M059J (cell line): ENCODE measurements at places on chromosomes 5 and 9.

DNA sequence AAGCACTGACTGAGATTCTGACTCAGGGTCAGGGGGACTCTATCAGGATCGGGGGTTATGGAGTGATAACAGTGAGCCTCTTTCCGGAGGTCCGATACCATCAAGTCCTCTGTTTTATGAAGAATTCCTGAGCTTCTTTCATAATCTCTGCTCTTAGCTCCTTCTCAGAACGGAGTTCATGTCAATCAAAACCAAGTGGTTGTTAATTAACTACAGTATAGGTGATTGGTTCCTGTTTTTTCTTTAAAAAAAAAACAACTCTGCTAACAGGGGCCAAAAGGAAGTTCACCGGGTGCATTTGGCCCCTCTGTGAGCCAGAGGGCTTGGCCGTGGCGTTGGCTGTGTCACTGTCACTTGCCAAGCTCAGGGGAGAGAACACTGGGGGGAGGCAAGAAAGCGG, 4.0 kb downstream of the GFI1B start:
- DNase-seq, result no peak

DNA sequence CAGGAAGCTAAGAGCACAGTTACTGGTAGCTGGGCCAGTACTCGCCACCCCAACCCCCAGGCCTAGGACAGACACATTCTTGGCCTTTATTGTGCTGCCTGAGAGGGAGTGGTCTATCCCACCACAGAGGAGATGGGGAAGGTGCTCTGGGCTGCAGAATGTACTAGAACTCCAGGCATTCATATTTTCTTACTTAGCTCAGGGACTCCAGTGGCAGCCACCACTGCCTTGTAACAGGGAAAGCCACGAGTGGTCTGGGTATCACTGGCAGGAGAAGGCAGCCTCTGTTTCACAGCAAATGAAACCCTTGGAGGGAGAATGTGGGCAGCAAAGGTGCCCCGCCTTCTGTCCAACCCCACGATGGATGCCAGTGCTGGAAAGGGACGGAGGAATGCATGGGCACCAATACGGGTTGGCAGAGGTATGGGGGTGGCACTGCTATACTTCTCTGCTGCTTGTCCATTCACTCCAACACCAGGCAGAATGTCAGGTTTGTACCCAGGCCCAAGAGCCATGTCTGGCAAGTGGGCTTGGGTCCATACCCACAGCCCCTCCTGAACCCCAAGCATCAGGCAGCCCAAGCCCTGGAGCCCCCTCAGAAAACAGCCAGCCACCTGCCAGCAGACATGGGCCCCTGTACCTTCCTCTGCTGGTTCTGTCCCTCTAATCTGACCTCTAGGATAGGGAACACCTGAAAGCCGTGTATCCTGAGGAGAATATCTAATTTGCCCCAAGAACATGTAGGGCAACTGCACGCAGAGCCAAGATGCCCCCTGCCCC, 4.6 kb downstream of the SEPTIN8 start:
- DNase-seq, result no peak

GRCh38 chr5:1334831-1335539, 9.9 kb downstream of the CLPTM1L start:
- no peak for DNase-seq

DNA sequence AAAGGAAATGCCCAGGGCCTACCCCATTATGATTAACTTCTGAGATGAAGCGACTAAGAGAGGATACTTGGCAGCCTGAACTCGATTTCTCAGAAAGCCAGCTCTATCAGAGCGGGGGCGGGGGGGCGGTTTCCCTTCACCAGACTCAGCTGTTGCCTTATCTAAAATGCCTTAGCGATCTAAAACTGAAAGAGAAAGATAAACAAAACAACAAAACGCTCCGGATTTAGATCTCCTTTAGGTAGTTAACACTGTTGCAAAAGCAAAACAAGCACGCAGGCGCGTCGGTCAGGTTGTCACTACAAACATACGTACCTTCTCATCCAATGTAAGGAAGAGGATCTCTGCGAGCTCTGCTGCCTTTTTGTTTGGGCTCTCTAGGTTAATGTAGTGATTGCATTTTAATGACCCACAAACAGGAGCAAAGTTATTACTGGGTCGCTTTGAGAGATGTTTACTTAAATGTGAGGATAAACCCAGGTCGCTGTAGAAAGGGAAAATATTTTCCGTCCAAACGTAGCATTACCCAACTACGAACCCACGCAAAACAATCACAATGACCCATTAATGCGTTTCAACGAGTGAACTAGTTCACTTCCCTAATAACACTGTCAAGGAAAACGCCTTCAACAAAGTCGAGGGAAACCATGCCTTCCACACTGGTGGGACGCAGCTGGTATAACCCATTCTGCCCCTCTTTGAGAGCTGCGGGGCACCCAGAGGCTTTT, 982 bp downstream of the EPB41L4A start:
- peak; percentile 4 for DNase-seq

DNA sequence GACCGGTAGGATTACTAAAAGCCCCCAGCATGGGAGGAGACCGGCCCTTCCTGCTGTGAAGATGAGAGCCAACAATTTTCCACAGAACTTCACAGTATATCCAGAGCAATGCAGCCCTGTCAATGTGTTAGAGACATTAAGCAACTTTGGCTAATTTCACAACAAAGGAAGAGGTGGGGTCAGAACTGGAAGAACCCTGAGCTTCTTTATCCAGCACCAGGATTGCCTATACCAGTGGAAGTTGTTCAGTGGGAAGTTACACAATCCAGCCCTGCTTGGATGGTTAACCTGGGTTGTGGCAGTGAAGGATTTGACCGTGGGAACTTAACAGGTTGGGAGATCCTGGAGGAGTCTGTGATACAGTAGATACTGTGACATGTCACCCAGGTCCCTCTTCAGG, 197.0 kb downstream of the FBN2 start:
- DNase-seq, result no peak

GRCh38 chr9:134055981-134056461, 11.8 kb downstream of the BRD3 start:
- DNase-seq, result peak; percentile 91
